ENCODE measurements at places on chromosomes 3 and 15.

DNA sequence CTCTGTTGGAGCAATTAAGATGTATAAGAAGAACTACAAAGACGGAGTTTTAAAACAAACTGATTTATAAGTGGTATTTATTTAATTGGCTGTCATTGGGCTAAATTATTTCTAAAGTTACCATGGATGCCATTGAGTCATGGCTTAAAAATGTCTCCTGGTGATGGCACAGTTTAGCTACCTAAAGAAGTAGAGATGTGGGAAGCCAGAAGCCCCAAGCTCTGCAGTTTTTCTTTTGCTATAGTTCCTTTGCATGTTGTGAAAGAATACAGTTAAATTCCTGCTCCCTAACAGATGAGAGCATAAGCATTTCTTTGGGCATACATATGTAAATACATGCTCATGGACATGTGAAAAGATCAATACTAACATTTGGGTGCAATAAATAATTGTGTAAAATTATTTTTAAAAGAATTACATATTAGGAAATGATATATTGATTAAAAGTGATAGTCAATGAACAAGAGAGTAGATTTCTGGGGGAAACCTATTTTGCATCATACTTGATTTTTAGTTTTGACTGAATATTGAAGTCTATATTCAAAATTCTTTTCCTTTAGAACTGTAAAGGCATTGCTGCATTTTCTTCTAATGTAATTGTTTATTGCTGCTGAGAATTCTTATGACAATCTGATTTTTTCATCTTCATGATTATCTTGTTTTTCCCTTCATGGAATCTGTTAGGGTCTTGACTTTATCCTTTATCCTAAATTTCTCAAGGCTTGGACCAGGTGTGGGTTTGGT, 2.1 kb downstream of the OPA1 start:
- no peak for DNase-seq

- no peak for DNase-seq
These were observed 176.0 kb upstream of the BCHE start for GRCh38 chr3:166013073-166013679.

DNA sequence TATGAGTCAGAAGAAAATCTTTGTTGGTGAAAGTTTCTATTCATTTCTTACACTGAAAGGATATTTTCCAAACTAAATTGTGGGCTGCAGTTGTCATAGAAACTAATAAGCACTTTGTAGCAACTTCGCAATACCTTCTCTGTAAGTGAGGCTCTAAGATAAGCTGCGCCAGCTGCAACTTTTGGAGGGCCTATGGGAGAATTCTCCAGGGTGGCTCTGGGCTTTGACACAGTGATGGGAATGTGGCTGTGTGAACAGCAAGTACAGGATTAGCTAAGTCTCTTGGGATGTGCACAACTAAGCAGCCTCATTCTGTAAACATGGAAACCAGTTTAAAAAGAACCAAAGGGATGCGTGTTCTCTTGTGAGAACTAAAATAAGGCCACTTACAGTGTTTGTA, 124.6 kb upstream of the SGO1 start:
- DNase-seq: no peak

DNA sequence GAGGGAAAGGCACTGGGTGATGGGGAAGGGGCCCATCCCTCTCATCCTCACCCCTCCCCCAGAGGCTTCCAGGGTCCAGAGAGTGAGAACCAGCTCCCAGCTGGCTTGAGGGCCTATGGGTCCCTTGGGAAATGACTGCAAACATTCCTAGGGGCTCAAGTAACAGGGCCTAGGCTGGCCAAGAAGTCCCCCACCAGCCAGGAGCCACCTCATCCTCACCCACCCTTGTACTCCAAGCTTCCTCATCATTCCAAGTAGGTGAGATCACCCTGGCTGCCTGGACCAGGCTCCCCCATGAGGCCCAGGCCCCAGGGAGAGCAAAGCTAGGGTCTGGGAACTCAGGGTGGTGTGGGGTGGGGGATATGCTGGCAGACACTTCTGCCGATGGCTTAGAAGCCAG, 14.8 kb downstream of the LOXL1 start:
- DNase-seq: no peak

- DNase-seq: no peak
These were observed 245.4 kb downstream of the LRRN1 start for GRCh38 chr3:4044619-4045018.

DNA sequence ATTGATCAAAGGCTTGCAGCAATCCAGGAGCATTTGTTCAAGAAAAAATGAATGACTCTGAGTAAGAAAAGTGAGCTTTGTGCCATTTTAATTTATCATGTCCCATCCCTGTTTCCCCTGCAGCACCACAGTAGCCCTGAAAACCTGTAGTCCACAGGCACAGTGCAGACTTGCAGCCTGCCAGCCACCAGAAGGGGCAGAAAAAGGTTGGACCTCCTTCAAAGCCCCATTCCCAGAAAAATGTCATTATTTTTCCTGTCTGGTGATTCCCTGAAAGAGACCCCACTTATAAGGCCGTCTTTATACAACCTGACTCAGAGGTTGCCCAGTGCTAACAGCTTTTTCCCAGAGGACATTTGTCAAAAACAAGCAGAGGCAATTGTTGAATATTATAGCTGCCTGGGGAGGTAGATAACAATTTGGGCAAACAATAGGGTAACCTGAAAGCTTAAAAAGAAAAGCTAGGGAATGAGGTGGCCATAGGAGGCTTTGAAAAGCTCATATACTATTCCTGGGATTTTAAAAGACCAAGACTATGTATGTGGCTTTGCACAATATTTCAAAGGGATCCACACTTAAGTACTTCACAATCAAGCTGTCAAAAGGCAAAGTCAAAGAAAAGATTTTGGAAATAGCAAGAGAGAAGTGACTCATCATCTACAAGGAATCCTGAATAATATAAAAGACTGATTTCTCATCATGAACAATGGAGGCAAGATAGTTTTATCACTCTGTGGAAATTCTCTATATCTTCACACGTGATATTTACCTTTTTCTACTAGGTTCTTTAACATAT, 136.8 kb upstream of the PLXNA1 start:
- DNase-seq: no peak

- no peak for DNase-seq
These were observed 783.7 kb downstream of the AGBL1 start for GRCh38 chr15:86863226-86863915.

GRCh38 chr3:150079029-150079739, 108.5 kb upstream of the PFN2 start:
- DNase-seq: no peak

DNA sequence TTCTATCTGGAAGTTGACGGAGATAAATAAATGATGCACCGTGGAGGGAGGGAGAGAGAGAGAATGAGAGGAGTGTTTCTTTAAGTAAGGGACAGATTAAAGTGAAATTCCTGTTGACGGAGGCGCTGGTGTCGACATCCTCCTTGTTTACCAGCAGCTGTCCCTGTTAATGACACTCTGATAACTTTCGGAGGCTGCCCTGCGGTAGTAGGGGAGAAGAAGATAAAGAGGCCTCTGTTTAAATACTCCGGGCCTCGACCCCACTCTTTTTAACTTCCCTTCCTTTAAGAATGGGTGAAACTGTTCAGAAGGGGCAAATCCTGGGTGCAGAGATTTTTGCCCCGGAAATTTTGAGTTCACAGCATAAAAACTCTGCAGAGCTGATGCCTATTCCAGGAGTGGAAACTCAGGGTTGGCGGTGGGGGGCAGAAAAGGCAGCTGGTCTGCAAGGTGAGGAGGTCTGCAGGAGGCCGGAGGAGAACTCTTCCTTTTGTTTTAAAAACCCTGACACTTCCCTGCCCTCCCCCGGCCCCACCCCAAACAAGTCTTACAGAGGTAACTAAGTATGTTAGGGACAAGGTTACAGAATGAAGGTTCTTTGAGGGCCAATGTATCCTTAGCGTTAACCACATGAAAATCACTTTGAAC, 276.6 kb upstream of the NR2F2 start:
- no peak for DNase-seq

GRCh38 chr3:190384309-190384756, 3.6 kb upstream of the CLDN16 start:
- DNase-seq: no peak

DNA sequence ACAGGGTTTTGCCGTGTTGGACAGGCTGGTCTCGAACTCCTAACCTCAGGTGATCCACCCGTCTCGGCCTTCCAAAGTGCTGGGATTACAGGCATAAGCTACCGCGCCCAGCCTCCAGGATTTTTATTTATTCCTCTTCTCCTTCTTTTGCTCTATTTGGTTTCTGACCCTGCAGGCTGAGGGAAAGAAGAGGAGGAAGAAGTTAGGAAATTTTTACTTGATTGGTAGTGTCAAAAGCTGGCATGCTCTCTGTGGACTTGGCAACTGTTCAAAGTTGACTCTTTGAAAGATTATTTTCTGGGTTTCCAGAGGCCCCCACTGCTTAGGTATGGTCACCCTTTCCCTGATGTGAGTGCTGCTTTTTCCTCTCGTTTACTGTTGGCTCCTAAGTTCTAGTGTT, 372.2 kb downstream of the DIPK2A start:
- no peak for DNase-seq

GRCh38 chr3:126959921-126960603, 22.9 kb upstream of the PLXNA1 start:
- DNase-seq: no peak

- no peak for DNase-seq
These were observed 181.4 kb upstream of the BCL6 start for GRCh38 chr3:187926620-187927019.

- DNase-seq: no peak
These were observed 42.9 kb downstream of the RPN1 start for GRCh38 chr3:128607710-128608048.

GRCh38 chr3:32397941-32398340, 6.3 kb downstream of the CMTM7 start:
- DNase-seq: no peak

GRCh38 chr3:100796556-100796955, 87.3 kb downstream of the TFG start:
- no peak for DNase-seq

DNA sequence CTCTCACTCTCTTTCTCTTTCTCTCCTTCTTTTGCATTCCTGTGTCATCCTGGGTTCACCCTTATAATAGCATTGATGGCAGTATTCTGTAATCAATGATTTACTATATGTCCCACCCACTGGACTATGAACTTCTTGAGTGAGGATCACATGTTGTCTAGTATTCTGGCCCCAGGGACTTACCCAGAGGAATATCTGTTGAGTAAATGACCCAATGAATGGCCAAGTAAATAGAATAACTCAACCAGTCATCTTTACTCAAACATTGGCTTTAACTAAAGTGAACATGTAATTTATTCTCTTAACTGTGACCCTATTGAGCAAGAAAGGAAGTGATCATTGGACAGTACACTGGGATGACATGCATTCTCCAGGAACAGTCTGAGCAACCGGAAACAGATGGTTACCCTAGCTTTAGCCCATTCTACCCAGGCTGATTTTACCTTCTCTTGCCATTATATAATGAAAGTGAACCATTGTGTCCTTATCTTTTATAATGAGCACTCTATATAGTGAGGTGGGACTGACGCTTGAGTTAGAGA, 94.5 kb upstream of the SOX14 start:
- DNase-seq: no peak

GRCh38 chr3:96071097-96071496, 743.3 kb upstream of the EPHA6 start:
- DNase-seq: no peak

DNA sequence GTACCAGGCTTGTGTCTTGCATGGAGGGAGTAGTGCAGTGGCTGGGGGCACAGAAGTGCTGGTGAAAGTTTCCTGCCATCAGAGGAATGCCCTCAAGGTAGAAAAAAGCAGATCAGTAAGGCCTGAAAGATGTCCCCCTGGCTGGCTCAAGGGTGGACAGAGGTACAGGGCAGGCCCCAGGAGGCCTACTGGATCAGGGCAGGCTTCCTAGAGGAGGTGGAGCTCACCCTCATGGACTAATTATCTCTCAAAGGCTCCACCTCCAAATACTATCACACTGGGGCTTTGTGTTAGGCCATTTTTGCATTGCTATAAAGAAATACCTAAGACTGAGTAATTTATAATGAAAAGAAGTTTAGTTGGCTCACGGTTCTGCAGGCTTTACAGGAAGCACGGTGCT, 7.8 kb downstream of the SPSB4 start:
- DNase-seq: no peak

DNA sequence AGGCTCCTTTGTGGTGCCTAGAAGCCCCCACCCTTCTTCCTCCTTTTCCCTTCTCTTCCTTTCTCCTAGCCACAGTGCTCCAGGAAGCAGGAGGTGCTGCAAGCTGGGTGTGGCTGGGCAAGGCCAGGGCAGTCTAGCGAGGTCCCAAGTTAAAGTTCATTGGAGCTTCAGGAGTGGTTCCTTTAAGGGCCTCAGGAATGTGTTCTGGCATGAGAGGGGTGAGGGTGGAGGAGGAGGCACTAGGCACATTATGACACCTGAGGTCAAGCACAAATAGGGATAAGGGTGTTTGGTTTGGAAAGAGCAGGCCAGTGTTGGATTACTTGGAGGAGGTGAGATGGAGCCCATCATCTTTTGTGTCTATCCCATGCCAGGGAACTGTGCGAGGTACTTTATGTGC, 258.7 kb downstream of the TLE3 start:
- no peak for DNase-seq

- DNase-seq: no peak
These were observed 96.8 kb upstream of the ASB14 start for GRCh38 chr3:57389271-57389670.

GRCh38 chr3:141540531-141540930, 53.7 kb downstream of the RASA2 start:
- no peak for DNase-seq

DNA sequence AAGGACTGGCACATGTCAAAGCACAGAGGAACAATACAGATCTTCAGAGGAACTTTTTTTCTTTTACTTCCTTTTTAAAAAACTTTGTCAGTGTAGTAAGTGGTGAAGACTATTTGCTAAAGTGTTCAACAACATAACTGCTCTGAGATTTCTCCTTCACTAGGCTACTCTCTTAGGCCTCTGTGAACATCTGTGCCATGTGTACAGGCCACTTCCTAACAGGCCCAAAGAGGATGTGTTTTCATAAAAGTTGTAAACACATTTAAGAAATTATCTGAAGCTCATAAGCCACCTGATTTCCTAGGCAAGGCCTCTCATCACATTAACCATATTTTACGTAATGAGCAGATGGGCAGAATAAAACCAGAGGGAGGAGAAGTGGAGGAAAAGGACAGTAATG, 235.4 kb downstream of the FHIT start:
- no peak for DNase-seq

- DNase-seq: no peak
These were observed 74.4 kb downstream of the CDIN1 start for GRCh38 chr15:36653851-36654250.

DNA sequence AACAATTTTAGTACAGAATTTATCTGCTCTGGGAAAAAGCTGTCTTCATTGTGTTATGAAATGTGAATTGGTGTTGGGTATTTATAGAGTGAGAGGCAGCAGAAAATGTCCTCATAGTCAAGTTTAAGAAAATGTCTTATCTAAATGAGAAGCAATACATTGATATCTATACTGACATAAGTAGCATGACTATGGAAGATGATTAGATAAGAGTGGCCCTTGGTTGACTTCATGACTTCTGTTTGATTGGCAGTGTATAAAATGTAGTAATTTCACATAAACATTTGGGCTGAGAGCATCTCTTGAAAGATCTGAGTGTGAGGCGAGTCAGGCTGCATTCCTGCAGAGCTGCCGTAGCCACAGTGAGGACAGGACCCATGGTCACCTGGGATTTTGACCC, 19.4 kb downstream of the MCTP2 start:
- no peak for DNase-seq

GRCh38 chr15:56236197-56236596, 7.5 kb downstream of the RFX7 start:
- DNase-seq: no peak

- no peak for DNase-seq
These were observed 49.0 kb upstream of the TASOR start for GRCh38 chr3:56732109-56732508.

- no peak for DNase-seq
These were observed 25.9 kb upstream of the BBX start for GRCh38 chr3:107496855-107497254.

GRCh38 chr3:155673421-155673820, 71.5 kb downstream of the PLCH1 start:
- DNase-seq: no peak

Measured in CD4-positive, alpha-beta T cell treated with Interleukin-6 for 4 hours (primary cell).